BJ (cell line): ENCODE measurements at places on chromosomes 1 and 21. TPM values are rescaled to one million over a fixed set of nuclear protein-coding genes. Genes with fewer than 3 reads are reported as not detected.

CD58 gene
- 11.7 and 18.9 TPM in 2 replicates for polyA plus RNA-seq

ETV3L gene
- polyA plus RNA-seq, result not detected in 2 replicates

LMOD1 gene
- polyA plus RNA-seq, result 67.8 and 112 TPM in 2 replicates

DEPDC1 gene
- 5.3 and 10.3 TPM in 2 replicates for polyA plus RNA-seq

AK4 gene
- polyA plus RNA-seq, result 11.9 and 24.2 TPM in 2 replicates

TMPRSS2 gene
- polyA plus RNA-seq, result not detected in 2 replicates

FNDC10 gene
- 2.7 and 4.4 TPM in 2 replicates for polyA plus RNA-seq

PM20D1 gene
- polyA plus RNA-seq, result not detected in 2 replicates

TRPM2 gene
- not detected in 2 replicates for polyA plus RNA-seq
